ENCODE measurements at places on chromosomes 16 and 17.

GRCh38 chr17:17711641-17712162 is 30.4 kb downstream of the RAI1 start:
- no peak for DNase-seq

GRCh38 chr16:85086347-85087291 is 25.7 kb downstream of the CIBAR2 start:
- no peak for DNase-seq

GRCh38 chr17:6651919-6652452 is 424 bp downstream of the C17orf100 start:
- no peak for DNase-seq

DNA sequence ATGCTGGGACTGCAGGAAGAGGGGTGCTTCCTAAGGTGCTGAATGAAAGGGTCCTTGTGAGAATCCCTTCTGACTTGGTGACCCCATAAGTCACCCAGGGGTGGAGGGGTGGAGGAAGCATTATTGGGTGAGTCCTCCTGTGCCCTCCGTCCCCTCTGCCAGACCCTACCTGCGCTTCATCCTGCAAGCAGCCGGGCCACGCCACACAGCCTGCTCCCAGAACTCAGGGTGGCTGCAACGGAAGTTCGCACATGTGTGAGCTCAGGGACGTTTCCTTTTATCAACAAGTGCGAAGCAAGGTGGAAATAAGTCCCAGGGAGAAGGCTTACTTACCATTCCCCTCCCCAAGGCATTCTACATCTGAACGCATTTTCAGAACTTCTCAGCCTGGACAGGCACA is 40.9 kb downstream of the COX4I1 start:
- DNase-seq: no peak

DNA sequence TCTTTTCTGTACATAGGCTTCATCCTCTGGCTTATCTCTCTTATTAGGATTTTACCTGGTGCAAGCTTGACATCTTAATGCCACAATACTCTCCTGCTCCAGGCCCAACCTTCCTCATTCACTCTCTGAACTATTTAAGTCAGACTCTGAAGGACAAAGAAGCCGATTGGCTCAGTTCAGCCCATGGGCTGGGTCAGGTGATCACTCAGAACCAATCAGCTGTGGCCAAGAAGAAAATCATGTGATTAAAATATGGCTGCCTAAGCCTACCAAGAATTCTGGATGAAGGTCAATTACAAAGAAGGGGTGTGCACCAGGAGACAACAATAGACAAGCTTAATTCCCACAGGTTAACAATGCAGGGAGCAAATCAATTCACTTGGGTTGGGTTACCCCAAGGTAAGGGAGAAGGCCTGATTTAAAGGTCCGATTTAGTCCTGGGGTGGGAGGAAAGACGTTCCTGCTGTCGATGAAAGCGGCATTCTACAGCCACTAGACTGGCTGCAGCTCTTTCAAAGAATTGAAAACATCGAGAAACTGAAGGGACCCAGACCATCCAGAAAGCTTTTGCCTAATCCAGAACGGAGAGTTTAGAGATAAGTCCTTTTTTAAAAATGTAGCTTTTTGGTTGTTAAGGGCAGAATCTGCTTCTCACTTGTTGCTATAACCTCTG is 42.9 kb upstream of the NFAT5 start:
- no peak for DNase-seq

DNA sequence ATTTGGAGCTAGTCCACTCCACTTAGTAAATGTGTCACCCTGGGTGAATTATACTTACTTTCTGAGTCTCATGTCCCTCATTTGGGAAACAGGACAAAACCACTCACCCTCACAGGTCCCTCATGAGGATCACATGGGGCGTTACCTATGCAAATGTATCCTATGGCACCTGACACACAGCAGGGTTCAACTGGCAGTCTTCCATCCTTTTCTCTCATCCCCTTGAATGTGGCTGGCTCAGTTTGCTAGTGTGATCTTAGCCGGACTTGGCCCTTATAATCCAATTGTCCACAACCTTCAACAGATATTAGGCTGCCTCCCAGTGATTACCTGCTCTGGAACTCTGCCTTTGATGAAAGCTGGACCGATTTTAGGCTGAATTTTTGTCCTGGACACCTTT is 308.8 kb downstream of the MAP2K6 start:
- DNase-seq: no peak

- DNase-seq: no peak
Measured at GRCh38 chr17:49490276-49490675, 4.8 kb upstream of the NGFR start.

- no peak for DNase-seq
Measured at GRCh38 chr16:21242756-21243155, 9.3 kb downstream of the ANKS4B start.
